ENCODE measurements at places on chromosomes 5 and 9.

GRCh38 chr5:136666970-136667620 is 301.8 kb upstream of the TRPC7 start:
- no peak for DNase-seq
- H3K4me3 ChIP-seq, result no peak overlapping the region
- H3K27ac ChIP-seq, result no peak overlapping the region
- no peaks in the 10 kb centered on the region for H3K27me3 ChIP-seq
- no peaks in the 10 kb centered on the region for H3K4me1 ChIP-seq
- H3K36me3 ChIP-seq, result no peaks in the 10 kb centered on the region

- H3K36me3 ChIP-seq, result no peaks in the 10 kb centered on the region
- no peak overlapping the region for H3K4me3 ChIP-seq
- H3K27me3 ChIP-seq, result no peaks in the 10 kb centered on the region
- H3K4me1 ChIP-seq, result no peaks in the 10 kb centered on the region
- no peak overlapping the region for H3K27ac ChIP-seq
- DNase-seq, result no peak
Observed at GRCh38 chr5:15796557-15796956, 296.6 kb downstream of the FBXL7 start.

DNA sequence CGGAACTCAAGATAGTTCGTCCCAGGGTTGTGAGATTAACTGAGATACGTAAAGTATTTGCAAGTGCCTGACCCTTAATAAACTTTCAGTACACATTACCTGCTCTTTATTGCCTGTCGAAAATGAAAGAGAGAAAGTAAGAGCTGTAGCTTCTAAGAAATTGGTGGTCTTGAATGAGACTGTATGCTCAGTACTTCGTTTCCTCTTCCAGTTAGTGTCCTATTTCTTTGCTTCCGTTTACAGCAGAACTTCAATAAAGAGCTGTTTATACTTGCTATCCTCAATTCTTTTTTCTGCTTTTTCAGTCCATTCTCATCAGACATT is 534 bp downstream of the SRFBP1 start:
- H3K4me3 ChIP-seq, result peak overlapping the region; percentile 95
- H3K27me3 ChIP-seq, result peaks cover 16% of the 10 kb centered on the region
- H3K4me1 ChIP-seq, result peaks cover 40% of the 10 kb centered on the region

DNA sequence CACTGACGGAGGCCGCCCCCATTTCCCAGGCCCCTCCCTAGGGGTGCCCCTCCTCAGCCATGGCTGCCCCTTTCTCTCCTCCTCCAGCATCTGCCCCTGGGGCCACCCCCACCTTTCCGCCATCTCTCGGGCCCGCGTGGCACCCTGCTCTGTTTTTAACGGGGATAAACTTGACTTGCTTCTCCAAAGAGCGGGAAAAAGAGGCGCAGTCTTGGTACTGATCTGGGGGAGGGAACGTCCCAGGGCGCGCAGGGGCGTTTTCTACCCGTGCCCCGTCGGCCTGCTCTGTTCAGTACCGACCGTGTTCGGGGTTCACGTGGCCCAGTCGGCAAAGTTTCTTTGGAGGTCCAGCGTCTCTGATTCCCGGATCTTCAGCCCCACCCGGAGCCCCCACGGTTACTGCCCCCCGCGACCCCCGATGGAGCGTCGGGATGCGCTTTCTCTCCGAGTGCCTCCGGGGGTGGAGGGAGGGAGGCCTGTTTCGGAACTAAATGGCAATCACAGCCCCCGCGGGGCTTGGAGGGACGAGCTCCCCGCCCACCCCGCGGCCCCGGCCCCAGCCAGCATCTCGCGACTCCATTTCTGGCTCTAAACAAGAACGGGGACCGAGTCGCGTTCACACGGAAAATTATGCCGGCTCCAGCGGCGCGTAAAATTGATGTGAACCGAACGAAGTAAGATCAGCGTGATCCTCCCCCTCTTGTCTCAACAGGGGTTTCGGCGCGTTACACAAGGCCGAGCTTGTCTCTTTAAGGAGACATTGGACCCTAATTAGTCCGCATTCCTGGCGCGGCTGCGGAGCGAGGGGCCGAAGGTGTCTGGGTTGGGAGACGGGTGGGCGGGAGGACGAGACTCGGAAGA is 1.1 kb upstream of the TLE4 start:
- peaks cover 20% of the 10 kb centered on the region for H3K4me1 ChIP-seq
- peak; percentile 18 for DNase-seq
- H3K27me3 ChIP-seq, result peaks cover 26% of the 10 kb centered on the region
- H3K27ac ChIP-seq, result peak overlapping the region; percentile 80
- H3K36me3 ChIP-seq, result peaks cover 13% of the 10 kb centered on the region

DNA sequence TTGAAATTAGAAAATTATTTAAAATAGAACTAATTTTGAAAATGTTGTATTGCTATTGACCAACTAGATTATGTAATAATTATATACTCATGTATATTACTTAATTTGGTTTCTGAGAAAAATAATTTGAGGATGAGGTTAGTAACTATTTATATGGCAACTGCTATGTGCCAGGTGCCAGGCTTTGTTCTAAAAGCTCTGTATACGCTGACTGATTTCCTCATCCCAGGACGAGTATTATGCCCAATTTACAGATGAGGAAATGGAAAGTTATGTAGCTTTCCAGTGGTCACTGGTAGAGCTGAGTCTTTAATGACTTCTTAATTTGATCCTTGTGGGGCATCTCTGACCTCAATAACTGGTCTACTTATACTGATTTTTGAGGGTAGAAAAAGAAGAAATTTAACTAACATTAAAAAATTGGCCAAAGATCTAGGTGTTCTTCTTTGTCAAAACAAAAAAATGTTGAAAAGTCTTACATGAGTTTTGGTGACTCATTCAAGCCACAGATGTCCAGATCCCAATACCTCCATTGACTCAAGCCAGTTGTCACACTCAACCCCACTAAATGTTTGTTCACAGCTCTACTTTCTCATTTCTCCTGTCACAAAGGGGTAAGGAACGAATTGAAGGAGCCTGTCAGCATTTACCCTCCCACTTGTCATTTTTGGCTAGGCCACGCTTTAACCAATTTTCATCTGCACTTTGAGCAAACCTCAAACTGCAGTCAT is 228.1 kb upstream of the MEF2C start:
- DNase-seq, result no peak
- no peak overlapping the region for H3K4me3 ChIP-seq
- no peaks in the 10 kb centered on the region for H3K4me1 ChIP-seq
- H3K27ac ChIP-seq, result no peak overlapping the region
- no peaks in the 10 kb centered on the region for H3K36me3 ChIP-seq

DNA sequence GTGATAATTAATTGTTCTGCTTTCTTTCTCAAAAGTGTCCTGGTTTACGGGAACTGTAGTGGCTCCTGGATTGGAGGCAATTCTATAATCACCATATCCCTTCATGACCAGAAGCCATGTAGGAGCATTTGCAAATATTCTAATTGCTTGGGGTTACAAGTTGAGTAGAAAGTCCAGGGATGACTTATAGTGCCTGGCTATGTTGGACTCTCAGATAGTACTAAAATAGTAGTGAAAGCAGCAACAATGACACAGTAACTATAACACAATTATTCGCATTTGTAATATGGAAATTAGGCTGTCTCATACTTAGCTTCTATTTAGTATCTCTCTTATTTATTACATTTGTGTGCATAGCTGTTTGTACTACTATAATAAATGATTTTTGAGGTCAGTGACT is 712.5 kb upstream of the GRAMD2B start:
- no peaks in the 10 kb centered on the region for H3K27me3 ChIP-seq
- no peak overlapping the region for H3K4me3 ChIP-seq
- no peaks in the 10 kb centered on the region for H3K4me1 ChIP-seq
- no peak for DNase-seq

GRCh38 chr5:127311781-127312525 is 21.4 kb downstream of the MEGF10 start:
- H3K4me3 ChIP-seq, result no peak overlapping the region
- no peak overlapping the region for H3K27ac ChIP-seq
- DNase-seq, result no peak
- H3K36me3 ChIP-seq, result no peaks in the 10 kb centered on the region
- no peaks in the 10 kb centered on the region for H3K4me1 ChIP-seq
- H3K27me3 ChIP-seq, result peaks cover 28% of the 10 kb centered on the region

GRCh38 chr5:179314606-179315355 is 30.5 kb downstream of the ADAMTS2 start:
- H3K4me1 ChIP-seq, result no peaks in the 10 kb centered on the region
- H3K27me3 ChIP-seq, result peaks cover 17% of the 10 kb centered on the region
- H3K4me3 ChIP-seq, result no peak overlapping the region
- no peak overlapping the region for H3K27ac ChIP-seq
- DNase-seq, result no peak

DNA sequence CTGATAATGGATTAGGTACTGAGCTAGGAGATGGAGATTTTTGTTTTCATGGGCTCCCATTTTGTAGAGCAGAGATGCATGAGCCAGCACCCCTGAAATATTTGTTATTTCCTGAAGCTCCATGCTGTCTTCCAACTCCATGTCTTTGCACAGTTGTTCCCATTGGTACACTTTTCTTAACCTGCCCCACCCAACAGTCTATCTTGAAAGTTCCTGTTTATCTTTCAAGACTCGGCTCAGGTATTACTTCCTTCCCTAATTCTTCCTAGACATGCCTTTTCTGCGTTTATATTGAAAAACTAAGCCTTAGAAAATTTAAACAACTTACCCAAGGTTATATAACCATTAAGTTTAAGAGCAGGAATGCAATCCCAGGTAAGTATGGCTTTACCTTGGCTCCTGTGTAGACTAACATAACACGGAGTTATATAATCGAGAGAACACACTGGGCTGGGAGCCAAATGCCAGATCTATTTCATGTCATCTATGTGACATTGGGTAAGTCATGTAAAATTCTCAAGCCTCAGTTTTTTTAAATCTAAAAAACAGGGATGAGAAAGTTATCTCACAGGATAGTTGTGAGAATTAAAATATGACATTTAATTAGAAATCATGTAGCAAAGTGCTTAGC is 67.4 kb downstream of the LIX1 start:
- DNase-seq, result no peak
- H3K27ac ChIP-seq, result no peak overlapping the region
- H3K4me3 ChIP-seq, result no peak overlapping the region
- H3K4me1 ChIP-seq, result no peaks in the 10 kb centered on the region
- H3K27me3 ChIP-seq, result peaks cover 13% of the 10 kb centered on the region

- no peaks in the 10 kb centered on the region for H3K4me1 ChIP-seq
- H3K36me3 ChIP-seq, result no peaks in the 10 kb centered on the region
- H3K27me3 ChIP-seq, result peaks cover 22% of the 10 kb centered on the region
- DNase-seq, result no peak
Observed at GRCh38 chr5:149002053-149002452, 60.8 kb downstream of the SH3TC2 start.

- no peaks in the 10 kb centered on the region for H3K36me3 ChIP-seq
- H3K4me3 ChIP-seq, result no peak overlapping the region
- peaks cover 1% of the 10 kb centered on the region for H3K4me1 ChIP-seq
- H3K27me3 ChIP-seq, result no peaks in the 10 kb centered on the region
- H3K27ac ChIP-seq, result no peak overlapping the region
Observed at GRCh38 chr9:114790521-114790920, 15.3 kb downstream of the TNFSF15 start.

DNA sequence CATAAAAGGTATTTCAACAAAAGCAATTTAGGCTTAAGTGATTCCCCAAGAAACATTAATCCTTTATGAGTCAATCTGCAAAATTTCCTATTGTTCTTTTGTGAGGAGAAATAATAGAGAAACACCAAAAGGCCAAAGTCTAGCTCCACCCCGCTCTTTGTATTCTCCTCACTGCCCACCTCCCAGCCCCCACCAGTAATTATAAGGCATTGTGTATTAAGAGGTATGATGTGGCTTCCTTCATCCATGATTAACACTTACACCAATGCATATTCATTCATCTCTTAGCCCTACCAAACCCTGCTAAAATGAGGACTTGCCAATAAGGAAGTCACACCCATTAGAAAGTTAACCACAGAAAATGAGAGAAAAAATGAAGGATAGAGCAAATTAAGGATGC is 105.3 kb upstream of the SPATA31D4 start:
- H3K4me1 ChIP-seq, result peaks cover 9% of the 10 kb centered on the region
- no peak for DNase-seq
- peaks cover 3% of the 10 kb centered on the region for H3K36me3 ChIP-seq
- no peak overlapping the region for H3K27ac ChIP-seq

GRCh38 chr9:2919347-2919746 is 75.5 kb upstream of the PUM3 start:
- H3K27me3 ChIP-seq, result peaks cover 13% of the 10 kb centered on the region
- H3K4me3 ChIP-seq, result no peak overlapping the region
- no peaks in the 10 kb centered on the region for H3K36me3 ChIP-seq
- no peak overlapping the region for H3K27ac ChIP-seq
- no peaks in the 10 kb centered on the region for H3K4me1 ChIP-seq

DNA sequence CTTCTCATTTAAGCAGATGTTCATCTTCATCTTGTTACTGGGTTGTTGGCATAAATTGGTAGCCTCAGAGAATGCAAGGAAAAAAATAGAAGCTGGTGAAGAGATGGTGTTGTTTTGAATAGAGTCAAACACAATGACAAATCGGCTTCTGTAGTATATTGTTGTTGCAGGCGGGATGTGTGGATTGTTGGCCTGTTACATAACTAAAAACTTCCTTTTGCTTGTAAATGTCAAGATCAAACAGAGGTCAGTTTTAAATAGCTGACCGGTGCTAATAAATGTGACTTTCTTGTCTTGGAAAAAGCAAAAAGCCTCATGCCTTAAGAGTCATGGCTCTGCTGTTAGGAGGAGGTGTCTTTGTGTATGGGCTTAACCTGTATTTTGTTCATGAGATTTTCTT is 59.2 kb downstream of the CCDC192 start:
- H3K4me1 ChIP-seq, result no peaks in the 10 kb centered on the region
- no peaks in the 10 kb centered on the region for H3K36me3 ChIP-seq
- no peak for DNase-seq
- H3K27me3 ChIP-seq, result no peaks in the 10 kb centered on the region
- H3K27ac ChIP-seq, result no peak overlapping the region
